ENCODE measurements at places on chromosomes 11 and 22.

DNA sequence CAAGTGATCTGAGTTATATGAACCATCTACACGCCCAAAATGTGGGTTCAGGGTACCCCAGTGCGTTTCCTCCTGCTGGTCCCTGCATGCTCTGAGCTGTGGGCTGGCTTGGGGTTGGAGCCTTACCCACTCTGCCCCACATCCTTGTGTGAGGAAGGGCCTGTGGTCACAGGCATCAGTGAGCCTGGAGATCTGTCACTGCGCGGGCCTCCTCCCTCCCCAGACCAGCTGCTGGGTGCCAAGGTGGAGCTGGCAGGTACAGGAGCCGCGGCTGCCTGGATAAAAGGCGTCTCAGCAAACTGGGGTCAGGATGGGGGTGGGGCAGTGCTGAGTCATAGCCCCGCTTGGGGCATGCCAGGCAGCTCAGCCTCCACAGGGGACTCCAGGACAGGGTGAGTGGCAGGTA is 17.9 kb downstream of the GNAZ start:
- no peak for DNase-seq

DNA sequence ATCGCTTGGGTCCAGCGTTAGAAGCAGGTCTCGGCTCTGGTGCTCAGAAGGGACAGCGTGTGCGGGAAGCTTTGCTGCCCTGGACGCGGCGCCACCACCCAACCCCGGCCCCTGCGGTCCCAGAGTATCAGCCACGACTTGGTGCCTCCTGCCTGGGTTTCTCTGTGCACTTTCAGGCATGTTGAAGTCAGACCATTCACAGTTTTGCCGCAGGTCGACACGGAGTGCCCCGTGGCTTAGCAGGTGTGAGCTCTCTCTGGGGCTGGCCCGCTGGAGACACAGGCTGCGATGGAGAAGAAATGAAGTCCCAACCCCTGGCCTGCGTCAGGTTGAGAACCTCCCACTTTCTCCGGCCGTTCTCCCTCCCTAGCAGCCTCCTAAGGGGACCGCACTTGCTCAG is 494.5 kb downstream of the BRD1 start:
- DNase-seq = no peak

GRCh38 chr11:73493956-73494598 is 103.8 kb downstream of the FAM168A start:
- no peak for DNase-seq

DNA sequence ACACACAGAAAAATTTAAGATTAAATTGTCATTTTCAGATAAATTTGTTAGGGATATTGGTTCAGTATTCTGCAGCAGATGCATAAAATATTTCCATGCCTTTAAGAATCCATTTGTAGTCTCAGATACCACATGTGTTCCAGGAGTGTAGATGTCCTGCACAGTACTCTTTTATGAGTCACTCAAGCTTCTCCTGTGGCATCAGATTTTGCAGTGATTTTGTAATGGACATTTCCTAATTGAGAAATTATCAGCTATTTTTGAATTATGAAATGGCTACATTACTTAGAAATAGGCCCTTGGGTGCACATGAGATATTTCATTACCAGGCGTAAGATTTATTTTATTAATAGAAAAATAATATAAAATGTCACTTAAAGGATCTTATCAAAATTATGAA is 18.9 kb downstream of the MMP3 start:
- no peak for DNase-seq

- no peak for DNase-seq
Observed at GRCh38 chr22:28044546-28045173, 125.6 kb upstream of the PITPNB start.

Measured in NCI-H2081 (cell line).